Lower leg skin (tissue), 4 donors: ENCODE measurements at places on chromosomes 12 and 14.

DNA sequence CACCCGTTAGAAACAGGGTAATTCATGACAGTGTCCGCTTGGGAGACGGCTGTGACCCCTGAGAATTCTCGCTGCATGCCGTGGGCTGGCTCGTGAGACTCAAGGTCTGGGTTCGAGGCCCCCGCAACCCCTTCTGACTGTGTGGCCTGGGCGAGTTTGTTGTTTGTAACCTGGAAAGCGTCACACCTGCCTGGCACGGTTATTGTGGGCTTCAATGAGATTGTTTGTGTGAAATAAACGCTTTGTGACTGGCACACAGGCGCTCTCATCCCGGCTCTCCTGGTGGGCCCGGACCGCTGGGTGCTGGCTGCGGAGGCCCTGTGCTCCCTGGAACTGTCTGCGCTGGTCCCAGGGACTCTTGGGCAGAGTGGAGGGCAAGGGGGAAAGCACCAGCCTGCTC lies 33.9 kb downstream of the MEG3 start:
- DNase-seq, result no peak

- DNase-seq, result no peak
Observed at GRCh38 chr12:100555722-100556121, 17.8 kb upstream of the GAS2L3 start.

GRCh38 chr12:8841778-8842177 lies 19.4 kb downstream of the A2ML1 start:
- DNase-seq, result no peak

- no peak for DNase-seq
Observed at GRCh38 chr12:92036771-92037453, 108.7 kb downstream of the BTG1 start.

- DNase-seq, result peak; percentile 59
Observed at GRCh38 chr14:91947475-91948184, at the start of gene FBLN5. FBLN5 (minus strand) TSS chr14:91947694; CDS start chr14:91947229, 465 bp downstream.

DNA sequence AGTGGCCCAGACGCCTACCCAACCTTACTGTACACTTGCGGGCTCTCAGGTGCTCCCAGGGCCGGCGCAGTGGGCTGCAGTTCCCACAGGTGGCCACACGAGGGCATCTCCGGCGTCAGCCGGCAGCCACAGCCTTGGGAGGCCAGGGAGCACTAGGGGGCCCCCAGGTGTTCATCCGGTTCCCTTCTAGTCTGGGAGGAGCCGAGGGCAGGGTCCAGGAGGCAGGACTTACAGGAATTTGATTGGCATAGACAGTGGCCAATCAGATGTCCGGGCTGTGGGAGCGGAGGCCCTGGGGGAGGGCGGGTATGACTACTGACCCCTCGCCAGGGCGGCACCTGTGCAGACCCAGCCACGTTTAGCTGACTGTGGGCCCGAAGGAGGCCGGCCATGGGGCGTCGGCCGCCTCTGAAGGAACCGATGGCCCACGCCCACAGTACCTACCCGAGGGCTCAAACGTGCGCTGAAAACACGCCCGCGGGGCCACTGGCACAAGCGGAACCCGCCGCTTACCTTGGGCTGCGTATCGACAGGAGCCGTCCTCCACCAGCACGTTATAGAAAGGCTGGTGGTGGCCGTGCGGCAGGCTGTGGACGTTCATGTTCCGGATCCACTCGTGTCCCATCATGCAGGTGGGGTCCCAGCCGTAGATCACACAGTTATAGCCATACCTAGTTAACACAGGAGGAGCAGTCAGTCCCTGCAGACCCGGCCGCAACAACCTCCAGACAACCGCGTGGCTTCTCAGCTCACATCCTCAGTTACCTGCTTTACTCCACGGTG lies 34.8 kb downstream of the FBXO21 start:
- peak; percentile 87 for DNase-seq

DNA sequence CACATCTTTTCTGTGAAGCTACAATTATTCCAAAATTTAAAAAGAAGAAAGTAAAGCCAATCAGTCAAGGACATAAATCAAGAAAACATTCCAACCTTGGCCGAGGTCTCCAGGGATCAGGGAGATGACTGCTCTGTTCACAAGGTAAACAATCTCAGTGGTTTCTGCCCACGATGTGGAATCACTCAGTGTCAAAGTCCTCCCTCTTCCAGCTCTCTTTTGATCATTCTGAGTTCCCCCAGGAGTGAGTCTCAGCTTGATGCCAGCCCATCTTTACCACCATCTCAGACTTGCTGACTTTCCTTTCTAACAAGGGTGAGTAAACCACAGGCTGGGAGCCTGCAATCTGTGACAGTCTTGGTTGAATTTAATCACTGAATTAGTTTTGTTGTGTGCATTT lies 4.8 kb upstream of the SERPINA9 start:
- DNase-seq, result no peak

GRCh38 chr12:4091016-4091743 lies 182.4 kb upstream of the CCND2 start:
- DNase-seq, result no peak

DNA sequence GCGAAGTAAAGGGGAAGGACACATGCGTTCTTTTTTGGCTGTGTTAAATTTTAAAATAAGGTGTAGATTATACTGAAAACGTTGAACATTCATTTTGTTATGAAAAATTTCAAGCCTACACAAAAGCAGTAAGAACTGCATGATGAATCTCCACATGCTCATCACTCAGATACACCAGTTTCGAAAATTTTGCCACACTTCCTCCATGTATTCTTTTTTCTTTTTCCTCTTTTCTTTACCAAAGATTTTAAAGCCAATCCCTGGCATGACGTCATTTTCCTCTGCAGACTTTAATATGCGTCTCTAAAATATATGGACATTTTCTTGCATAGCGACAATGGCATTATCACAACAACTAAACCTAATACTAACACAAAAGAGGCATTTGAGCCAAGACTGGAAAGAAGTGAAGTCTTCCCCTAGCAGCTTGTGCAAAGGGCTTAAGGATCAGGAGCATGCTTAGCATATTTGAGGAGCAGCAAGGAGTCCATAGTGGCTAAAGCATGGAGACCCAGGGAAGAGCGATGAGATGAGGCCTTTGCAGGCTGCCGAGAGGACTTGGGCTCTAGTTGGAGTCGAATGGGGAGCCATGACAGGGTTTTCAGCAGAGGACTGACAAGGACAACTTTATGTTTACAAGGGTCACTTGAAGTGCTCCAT lies 111.9 kb downstream of the ERC1 start:
- no peak for DNase-seq

- peak; percentile 85 for DNase-seq
Observed at GRCh38 chr12:130266751-130267150, 70.9 kb upstream of the PIWIL1 start.

DNA sequence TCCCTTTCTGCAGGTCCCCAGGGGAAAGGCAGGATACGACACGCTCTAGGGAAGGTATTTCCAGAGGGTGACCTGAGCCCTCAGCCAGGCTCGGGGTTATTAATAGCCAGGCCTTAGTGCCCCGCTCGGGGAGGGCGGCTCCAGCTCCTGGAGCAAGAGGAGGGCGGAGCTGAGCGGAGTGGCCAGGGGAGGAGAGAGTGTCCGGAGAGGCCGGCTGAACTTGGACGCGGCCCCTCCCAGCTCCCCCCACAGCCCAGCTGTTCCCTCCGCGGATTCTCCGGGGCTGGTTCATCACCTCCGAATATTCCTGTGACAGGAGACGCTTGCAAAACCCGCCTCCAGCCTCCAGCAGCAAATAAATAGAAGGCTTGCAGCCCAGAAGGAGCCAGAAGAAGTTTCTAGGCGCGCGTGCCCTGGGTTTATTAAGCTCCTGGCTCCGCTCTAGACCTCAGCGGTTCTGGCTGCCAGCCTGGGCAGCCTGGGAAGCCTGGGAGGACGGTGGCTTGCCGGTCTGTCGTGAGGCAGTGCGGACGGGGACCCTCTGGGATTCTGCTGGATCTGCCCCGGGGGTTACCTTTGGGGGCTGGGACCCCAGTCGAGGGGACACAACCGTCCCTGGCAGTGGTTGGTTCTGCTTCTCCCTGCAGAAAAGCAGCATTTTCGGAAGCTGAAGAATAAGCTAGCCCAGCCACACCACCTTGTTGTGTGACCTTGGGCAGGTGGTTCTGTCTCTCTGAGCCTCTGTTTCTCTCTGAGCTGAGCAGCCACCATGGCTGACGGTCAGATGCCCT lies at the start of gene HSPB8:
Gene HSPB8 (plus strand): TSS at position 388 of the 791 bp plus-strand sequence. CDS start 382 bp downstream, at position 770.
- peak; percentile 95 for DNase-seq

DNA sequence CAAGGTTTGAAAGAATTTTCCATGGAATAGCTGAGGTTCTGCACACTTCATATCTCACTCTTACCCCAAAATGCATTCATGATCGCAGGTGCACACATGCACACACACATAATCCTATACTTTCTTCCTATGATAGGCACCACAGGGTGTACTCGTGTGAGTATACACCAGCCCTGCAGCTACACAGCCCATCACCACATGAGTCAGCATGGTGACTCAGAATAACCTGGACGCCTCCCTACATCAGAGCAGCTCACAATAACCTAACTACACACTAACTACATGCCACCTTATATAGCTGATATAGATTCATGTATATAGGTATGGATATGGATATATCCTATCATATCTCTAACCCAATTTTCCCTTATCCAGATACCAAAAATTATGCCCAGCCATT lies 850.2 kb upstream of the TMEM132C start:
- no peak for DNase-seq

GRCh38 chr14:69673104-69673503 lies 61.7 kb downstream of the SUSD6 start:
- DNase-seq, result peak; percentile 17

DNA sequence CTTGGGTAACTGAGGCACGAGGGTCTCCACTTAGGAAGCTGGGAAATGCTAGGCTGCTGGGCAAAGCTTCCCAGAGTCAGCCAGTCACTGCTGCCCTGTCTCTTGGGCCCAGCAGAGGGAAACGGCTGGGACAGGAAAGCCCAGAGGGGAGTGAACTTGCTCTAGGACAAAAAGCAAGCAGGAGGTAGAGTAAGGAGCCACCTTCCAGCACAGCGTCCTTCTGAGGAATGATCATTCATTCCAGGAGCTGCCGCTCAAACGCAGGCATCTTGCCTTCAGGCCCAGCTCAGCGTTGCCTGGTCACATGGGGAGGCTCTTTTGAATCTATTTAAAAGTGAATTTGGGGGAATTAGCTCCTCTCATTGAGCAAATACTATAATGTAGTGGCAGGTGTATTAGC lies 118.6 kb downstream of the CRACR2A start:
- DNase-seq, result no peak

DNA sequence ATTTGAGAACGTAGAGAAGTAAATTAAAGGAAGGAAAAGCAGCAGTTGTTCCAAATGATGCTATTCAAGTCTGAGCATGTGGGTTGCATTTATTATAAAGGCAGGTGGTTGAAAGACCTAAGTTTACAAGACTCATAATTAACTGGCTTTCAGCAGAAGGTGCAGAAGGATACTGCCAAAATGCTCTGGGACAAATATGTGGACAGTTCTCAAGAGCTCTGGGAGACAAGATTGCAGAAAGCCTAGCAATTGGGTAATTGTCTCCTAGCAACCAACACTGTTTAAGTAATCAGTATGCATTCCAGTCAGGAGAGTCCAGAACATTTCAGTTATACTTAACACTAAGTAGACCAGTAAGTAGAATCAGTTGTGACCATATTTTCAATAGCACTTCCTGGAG lies 131.5 kb downstream of the GPR135 start:
- peak; percentile 65 for DNase-seq

GRCh38 chr12:62069976-62070375 lies 190.2 kb upstream of the USP15 start:
- no peak for DNase-seq

DNA sequence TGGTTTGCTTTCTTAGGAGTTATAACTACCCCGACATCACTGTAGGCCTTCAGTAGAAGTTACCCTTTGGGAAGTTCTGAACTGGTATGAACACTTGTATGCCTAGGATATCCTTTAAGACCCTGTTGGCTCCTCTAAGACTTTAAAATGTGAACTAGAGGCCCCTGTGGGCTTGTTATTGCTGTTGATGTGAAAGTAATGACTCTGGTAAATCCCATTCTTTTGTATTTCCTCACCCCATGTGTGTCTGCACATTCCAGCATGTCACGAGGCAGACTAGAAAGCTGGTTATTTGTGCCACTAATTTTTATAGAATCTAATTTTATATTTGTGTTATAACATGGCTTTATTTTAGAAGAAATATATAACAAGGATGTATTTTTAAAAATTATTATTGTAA lies 48.9 kb downstream of the SERPINA10 start:
- DNase-seq, result no peak

- DNase-seq, result no peak
Observed at GRCh38 chr12:91377436-91377835, 194.8 kb upstream of the DCN start.

DNA sequence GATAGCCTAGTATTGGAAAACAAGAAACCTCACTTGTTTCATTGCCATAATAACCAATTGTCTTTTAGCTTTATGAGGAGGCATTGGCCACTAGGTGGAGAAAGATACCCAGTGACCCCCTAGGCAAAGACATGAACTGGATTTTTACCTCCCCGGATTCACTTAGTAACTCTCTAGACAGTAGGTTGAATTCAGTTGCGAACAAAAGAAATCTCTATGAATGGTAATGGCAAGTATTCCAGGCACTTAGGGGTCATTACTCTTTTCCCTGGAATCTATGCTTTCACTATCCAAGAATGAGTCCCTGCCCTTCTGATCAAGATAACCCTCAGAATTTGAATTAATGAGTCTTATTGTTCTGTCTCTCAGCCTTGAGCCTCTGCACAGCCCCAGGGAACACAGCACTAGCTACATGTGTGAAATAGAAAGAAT lies 29.5 kb upstream of the RHOJ start:
- no peak for DNase-seq

- no peak for DNase-seq
Observed at GRCh38 chr12:97464385-97465321, 2.0 kb downstream of the RMST start.

- no peak for DNase-seq
Observed at GRCh38 chr14:61484826-61485584, 163.6 kb downstream of the PRKCH start.

GRCh38 chr12:57229046-57229633 lies 371 bp upstream of the SHMT2 start:
- DNase-seq, result no peak

DNA sequence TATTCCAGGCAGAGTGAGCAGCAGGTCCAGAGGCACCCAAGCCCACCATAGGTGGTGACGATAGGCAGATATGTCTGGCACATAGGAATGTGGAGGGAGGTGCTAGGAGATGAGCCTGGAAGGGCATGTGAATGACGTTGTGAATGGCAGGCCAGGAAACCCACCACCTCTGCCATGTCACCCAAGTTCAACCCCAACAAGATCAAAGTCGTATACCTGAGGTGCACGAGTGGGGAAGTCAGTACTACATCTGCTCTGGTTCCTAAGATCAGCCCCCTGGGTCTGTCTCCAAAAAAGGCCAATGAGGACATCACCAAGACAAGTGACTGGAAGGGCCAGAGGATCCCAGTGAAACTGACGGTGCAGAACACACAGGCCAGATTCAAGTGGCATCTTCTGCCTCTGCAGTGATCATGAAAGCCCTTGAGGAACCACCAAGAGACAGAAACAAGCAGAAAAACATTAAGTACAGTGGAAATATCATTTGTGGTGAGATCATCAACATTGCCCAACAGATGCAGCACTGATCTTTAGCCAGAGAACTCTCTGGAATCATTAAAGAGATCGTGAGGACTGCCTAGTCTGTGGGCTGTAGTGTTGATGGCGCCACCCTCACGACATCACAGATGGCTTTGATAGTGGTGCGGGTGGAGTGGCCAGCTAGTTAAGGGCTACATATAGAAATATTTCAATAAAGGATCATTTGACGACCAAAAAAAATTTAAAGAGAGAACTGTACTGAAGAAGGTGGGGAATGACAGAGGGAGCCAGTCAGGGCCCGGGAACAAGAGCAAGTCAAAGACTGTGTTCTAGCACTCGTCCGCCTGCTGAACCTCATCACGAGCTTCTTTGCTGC lies 99.7 kb downstream of the ZFP36L1 start:
- no peak for DNase-seq
